Esophagus mucosa (tissue), 1 donor: ENCODE measurements at places on chromosomes 6 and 20. TPM values are rescaled to one million over a fixed set of nuclear protein-coding genes. Genes with fewer than 3 reads are reported as not detected.

Gene CTAGE9
- total RNA-seq: not detected

DNA sequence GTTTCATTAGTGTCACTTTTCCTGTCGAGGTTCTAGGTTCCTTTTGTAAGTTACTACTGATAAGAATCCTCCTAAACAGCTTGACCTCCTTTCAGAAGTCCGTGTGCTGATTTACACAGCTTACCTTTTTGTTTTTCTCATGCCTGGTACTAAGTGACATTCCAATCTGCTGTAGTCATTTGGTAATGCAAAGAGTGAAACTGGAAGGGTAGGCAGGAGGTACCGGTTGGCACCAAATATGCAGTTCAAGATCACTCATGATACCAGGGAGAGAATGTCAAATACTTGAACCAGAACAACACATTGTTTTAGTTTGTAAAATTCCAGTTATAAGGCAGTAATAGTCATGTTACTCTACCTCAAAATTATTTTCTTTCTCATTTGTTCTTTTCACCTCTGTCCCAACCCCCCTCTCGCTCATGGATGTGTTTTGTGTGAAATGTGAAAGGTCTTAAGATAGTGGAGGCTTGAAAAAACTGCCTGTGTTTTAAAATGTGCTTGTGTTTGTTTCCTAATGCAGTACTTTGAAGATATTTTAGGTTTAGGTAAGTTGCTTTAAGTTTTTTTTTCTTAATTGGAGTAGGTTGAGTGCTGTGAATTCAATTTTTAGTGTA, 23.2 kb downstream of the AFDN start:
- peak; percentile 98 for ATAC-seq

Gene COL21A1
- total RNA-seq: 4.9 TPM

GRCh38 chr6:65182681-65183080, 524.3 kb downstream of the EYS start:
- no peak for ATAC-seq

Gene MEI4
- total RNA-seq: not detected

DNA sequence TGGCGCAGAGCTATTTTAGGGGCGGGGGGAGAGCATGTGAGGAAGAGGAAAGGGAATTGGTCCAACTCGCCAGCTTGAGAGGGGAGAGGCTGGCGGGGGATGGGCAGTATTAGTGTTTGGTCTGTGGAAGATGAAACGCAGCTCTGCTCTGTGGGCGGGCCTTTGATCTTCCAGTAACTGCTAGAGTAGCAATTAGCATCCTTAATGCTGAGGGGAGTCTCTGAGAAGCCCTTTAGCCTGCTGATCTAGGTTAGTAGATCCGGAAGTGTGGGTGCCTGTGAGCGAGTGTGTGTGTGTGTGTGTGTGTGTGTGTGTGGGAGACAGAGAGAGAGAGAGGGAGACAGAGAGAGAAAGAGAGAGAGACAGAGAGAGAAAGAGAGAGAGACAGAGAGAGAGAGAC, 117.2 kb upstream of the BACH2 start:
- no peak for ATAC-seq

DNA sequence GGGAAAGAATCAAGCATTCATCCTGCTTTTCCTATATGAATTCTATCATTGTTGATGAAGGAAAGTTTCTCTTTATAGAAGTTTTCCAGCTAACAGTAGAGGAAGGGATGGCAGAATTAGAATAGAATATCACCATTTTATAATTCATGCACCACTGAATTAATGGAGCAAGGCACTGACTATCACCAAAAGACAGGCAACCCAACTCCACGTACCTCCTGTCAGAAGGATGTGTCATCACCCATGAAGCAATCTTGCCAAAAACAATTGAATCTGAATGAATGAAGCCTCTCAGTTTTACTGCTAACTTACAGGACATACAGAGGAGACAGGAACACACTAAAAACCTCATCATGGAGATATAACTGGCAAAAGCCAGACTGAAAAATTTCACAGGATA, 122.4 kb downstream of the NFATC2 start:
- no peak for ATAC-seq

- peak; percentile 63 for ATAC-seq
These were observed 100.2 kb upstream of the KCNG1 start for GRCh38 chr20:51122931-51123658.

GRCh38 chr6:71072508-71072907, 115.6 kb upstream of the B3GAT2 start:
- ATAC-seq: no peak

DNA sequence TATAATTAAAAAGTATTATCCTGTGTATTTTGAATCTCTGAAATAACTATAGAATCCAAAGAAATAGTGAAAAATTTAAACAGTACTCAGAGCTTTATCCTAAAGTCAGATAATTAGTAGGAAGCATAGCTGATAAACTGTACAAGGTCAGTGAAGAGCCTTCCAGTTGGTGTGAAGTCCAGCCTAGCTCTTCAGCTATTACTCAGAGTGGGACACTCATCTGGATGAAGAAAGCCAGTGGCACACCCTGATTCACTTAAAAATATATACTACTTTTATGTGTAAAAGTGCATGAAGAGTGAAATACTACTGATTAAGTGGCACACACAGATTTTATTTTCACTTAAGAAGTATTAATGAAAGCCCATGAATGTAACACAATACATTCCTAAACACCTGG, 3.1 kb downstream of the IFNGR1 start:
- ATAC-seq: no peak

- ATAC-seq: no peak
These were observed 172.1 kb upstream of the RUNX2 start for GRCh38 chr6:45156075-45156474.

GRCh38 chr6:5580736-5581581, 319.6 kb downstream of the FARS2 start:
- no peak for ATAC-seq

Gene HLA-DQA1
- total RNA-seq: 3.9 TPM

DNA sequence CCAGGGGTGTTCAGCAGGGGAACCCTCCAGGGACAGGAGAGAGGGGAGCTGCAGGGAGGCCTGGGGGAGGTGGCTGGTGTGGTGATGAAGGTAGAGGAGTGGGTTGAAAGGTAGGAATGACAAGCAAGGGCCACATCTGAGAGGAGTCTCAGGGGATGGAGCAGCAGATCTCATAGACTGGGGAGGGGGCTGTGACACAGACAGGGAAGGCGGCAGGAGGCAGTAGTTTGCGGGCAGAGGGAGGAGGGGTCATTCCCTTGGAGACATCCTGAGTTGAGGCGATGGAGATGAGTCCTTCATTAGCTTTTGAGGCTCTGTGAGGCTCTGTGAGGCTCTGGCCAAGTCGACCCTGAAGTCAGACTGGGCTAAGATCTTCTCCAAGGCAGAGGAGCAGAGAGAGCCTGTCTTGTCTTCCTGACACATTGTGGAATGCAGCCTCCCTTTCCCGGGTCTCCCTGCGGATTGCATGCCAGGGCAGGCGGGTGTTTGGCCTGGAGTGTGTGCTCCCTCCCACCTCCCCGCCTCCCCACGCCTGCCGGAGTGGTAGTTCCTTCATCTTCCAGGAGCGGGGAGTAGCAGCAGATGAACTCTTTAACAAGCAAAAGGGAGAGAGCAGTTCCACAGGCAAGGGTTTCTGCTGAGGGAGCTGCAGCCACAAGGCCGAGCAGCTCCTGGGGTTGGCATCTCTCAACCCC, 34.3 kb upstream of the MLN start:
- ATAC-seq: no peak

GRCh38 chr6:53315086-53315724, 33.5 kb downstream of the ELOVL5 start:
- no peak for ATAC-seq

DNA sequence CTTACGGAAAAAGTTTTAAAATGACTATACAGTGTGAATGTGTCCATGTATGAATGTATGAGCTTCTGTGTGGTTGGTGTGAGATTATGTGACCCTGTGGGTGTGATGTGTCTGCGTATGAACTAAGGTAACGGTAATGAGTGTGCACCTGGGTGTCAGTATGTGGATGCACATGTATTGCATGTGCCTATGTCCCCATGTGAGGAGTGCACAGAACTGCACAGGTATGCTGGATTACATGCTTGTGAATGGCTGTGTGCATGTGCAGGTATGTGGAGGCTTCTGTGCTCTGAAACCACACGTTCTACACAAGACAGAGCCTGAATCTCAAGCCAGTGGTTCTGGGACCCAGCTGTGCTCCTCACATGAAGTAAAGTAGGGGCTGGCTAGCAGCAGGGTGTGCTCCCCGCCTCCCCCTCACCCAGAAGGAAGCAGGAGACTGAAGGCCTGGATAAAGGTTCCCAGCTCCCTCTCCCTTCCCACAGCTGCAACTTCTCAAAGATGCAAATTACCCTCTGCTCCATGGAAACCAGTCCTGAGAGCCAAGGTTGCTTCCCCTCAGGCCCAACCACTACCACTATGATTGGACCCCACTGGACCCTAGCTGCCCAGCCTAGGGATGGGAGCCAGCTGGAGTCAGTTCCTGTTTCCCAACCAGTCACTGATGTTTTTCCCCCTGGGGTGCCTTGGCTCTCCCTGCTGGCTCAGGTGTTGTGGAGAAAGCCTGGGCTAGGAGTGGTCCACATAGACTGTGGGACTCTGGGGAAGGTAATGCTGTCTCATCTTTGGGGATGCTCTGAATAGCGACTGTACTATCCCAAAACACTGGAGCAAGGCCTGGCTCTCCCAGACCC, 24.8 kb upstream of the SPDEF start:
- ATAC-seq: no peak

Gene TMEM217
- 0.84 TPM for total RNA-seq
